ENCODE measurements at places on chromosomes 2 and 18. TPM values are rescaled to one million over a fixed set of nuclear protein-coding genes. Genes with fewer than 3 reads are reported as not detected.

The DAW1 gene
- 0.61 TPM for total RNA-seq

The PLEKHH2 gene
- total RNA-seq: 5.8 TPM

The GKN2 gene
- not detected for total RNA-seq

The EHD3 gene
- 9.8 TPM for total RNA-seq

The UGT1A8 gene
- total RNA-seq: not detected
